ENCODE measurements at places on chromosomes 2 and 18.

DNA sequence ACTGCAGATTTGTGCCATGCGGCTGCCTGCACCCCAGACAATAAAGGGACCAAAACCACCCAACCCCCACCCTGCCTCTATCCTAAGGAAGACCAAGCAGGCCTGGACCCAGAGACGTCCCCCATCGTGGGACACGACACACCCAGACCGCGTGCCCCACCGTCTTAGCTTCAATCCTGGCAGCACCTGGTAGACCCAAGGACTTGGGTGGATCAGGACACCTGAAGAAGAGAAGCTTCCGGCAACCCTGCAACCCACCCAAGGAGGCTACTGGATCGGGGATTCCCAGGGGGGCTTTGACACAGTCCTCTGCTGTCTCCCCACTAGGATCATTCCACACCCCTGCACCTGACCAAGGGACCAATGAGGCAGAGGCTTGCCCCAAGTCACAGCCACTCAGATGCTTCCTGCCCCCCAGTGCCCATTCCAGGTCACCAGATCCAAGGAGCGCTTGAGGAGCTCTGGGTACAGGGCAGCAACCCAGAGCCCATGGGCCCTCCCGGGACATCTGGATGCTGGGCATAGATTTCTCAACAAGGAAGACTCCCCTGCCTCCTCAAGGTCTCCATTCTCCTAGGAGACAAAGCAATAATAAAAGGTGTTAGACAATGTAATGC, 3.6 kb downstream of the ALPI start:
- no peak for DNase-seq

DNA sequence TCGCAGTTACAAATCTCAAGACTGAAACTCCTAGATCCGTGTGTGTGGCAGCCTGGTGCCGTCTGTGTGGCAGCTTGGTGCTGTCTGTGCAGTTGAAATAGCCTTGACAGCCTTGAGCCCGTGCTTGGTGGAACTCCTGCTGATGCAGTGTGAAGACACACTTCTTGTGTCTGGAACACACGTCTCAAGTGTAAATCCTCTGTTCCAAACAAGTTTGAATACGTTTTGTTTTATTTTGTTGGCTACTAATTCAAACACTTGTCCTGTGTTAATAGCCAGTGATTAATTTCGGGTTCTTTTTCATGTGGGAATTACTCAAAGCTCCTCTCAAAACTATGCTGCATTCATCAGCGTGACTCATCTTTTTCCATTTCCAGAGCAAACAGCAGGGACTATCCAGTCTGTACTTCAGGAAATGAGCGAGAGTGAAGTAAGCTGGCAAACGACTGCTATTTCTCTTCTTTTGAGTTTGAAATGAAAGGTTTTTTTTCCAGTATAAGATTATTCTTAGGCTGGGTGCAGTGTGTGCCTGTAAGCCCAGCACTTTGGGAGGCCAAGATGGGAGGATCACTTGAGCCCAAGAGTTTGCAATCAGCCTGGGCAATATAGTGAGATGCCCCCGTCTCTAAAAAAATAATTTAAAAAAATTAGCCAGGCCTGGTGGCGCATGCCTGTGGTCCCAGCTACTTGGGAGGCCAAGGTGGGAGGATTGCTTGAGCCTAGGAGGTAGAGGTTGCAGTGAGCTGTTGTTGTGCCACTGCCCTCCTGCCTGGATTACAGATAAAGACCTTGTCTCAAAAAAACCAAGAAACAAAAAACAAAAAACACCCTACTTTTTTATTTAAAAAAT, 152.9 kb downstream of the SPP2 start:
- peak; percentile 58 for DNase-seq

GRCh38 chr18:52682260-52682659, 342.3 kb downstream of the DCC start:
- no peak for DNase-seq

GRCh38 chr2:65227020-65227455, 593 bp upstream of the ACTR2 start:
- no peak for DNase-seq

DNA sequence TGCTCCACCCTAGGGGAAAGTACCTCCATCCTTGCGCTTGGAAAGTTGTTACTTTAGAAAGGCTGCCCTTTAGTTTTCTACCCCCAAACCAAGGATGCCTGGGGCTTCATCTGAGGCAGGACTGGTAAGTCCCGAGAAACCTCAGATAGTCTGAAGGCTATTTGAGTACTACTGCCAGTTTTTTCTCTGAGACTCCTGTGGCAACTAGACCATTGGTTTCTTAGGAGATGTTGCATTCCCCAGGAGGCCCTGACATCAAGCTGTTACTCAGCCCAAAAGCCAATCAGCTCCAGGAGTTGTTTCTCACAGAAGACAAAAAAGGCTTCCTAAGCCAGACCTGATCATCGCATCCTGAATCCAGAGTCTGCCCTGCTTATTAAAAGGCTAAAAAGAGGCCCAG, 67.2 kb downstream of the COLEC12 start:
- DNase-seq, result no peak

DNA sequence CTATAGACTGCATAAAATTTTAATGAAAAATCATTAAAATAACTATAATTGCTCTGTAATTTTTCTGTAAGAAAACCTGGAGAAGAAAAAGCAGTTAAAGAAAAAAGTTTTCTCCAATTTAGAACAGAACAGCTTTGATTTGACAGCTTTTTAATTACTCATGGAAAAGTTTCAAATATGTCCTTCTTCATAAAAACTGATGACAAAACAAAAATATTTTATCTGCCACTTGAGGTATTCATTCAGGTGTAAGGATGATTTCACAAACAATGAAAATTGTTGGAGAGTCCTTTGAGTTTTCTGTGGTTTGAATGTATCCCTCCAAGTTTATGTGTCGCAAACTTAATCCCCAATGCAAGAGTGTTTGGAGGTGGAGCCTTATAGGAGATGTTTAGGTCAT, 302.3 kb upstream of the VWC2L start:
- no peak for DNase-seq

DNA sequence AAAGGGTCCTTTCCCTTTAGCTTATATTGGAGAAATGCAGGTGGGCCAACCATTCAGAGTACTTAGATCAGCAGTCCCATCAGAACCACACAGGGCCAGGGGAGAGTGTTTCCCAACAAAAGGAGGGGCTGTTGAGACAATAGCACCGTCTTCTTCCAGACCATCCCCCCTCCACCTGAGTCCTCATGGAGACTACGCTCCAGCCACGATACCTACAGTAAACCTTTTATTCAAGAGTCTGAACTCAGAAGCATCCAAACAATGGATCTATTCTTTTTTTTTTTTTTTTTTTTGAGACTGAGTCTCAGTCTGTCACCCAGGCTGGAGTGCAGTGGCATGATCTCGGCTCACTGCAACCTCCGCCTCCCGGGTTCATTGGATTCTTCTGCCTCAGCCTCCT, 25.7 kb upstream of the ZNF532 start:
- no peak for DNase-seq

- no peak for DNase-seq
These were observed 1917.7 kb upstream of the PIK3C3 start for GRCh38 chr18:40037356-40037755.

- no peak for DNase-seq
These were observed 18.6 kb upstream of the ZC3H15 start for GRCh38 chr2:186467421-186467820.
